ENCODE measurements at places on chromosomes 5 and 9.

DNA sequence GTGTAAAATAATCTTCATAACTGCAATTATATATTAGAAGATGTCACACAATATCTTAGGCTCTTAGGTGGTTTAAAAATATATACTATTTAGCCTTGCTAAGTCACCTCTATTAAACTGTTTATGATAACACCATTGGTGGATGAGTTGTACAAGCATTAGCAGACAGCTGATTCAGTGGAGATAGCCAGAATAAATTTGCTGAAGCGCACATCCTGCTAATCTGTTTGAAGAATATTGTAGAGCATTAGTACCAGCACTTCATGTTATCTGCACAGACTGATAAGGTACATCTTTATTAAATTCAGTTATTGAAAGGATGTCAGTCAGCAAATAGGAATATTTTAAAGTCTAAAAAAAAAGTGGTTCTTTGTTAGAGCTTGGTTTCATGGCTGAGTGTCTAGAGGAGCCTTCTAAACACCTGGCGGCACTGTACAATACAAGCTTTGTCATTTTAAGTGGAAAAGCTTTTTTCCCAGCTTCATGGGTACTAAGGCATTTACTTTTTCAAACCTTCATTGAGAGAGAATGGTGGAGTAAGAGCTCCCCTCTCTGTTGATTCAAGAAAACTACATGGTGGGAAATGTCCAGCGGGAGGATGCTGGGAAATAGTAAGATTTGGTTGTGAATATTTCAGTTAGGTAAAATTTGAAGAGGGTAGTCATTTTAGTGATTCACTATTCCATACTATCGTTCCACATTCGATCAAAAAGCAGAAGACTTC, 275.1 kb downstream of the SLF1 start:
- DNase-seq = no peak

DNA sequence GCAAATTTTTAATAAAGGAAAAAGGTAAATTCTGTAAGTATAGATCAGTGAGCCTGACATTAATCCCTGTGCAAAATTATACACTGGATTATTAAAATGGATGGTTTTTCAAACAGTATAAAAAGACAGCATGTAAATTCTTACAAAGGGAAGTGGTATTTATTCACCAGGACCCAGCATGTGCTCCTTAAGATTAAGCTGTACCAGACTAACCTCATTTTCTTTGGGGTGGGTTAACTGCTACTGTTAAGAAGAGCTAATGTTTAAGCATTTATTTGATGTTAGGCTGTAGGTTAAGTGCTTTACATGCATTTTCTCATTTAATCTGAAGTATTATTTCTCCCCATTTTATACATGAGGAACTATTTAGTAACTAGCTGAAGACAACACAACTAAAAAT, 60.3 kb upstream of the RFX3 start:
- no peak for DNase-seq

GRCh38 chr5:155085282-155085989, 71.9 kb downstream of the KIF4B start:
- DNase-seq = no peak

DNA sequence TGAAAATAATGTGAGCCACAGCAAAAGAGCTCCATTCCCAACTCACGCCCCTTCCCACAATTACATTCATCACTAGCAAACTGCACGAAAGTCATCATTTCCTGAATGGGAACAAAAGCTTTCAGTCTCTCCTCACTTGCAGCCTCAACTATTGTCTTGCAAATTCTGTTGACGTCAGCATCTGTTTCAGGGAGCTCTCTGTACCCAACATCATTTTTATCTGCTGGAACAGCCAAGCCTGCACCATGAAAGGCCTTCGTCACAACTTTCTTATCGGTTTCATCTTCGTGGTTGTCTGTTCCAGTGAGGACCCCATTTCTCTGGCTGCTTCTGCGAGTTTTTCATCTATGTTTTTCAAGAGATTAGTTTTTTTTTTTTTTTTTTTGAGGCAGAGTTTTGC, 14.3 kb upstream of the RNF130 start:
- DNase-seq = no peak

DNA sequence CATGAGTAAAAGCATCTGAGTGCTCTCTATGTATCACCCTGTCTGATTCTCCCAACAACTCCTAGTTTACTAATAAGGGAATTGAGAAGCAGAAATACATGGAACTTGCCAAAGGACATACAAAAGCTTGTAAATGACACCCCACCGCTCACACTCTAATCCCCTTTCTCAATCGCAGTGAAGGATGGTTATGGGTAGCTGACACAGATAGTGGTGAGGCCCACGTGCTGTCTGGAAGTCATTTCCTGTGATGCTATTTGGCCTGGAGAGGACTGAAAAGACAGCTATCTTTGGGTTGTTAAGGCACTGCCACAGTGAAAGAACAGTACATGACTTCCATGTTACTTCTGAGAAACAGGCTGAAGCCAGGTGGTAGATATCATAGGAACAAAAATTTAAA, 117.0 kb downstream of the GLIS3 start:
- DNase-seq = no peak

GRCh38 chr5:160133071-160133917, 14.0 kb upstream of the PWWP2A start:
- DNase-seq = no peak

GRCh38 chr5:181063514-181063913, 23.4 kb downstream of the BTNL9 start:
- no peak for DNase-seq
